ENCODE measurements at places on chromosomes 7 and 10.

GRCh38 chr10:85673270-85673669 lies 693.3 kb downstream of the GRID1 start:
- DNase-seq, result no peak

DNA sequence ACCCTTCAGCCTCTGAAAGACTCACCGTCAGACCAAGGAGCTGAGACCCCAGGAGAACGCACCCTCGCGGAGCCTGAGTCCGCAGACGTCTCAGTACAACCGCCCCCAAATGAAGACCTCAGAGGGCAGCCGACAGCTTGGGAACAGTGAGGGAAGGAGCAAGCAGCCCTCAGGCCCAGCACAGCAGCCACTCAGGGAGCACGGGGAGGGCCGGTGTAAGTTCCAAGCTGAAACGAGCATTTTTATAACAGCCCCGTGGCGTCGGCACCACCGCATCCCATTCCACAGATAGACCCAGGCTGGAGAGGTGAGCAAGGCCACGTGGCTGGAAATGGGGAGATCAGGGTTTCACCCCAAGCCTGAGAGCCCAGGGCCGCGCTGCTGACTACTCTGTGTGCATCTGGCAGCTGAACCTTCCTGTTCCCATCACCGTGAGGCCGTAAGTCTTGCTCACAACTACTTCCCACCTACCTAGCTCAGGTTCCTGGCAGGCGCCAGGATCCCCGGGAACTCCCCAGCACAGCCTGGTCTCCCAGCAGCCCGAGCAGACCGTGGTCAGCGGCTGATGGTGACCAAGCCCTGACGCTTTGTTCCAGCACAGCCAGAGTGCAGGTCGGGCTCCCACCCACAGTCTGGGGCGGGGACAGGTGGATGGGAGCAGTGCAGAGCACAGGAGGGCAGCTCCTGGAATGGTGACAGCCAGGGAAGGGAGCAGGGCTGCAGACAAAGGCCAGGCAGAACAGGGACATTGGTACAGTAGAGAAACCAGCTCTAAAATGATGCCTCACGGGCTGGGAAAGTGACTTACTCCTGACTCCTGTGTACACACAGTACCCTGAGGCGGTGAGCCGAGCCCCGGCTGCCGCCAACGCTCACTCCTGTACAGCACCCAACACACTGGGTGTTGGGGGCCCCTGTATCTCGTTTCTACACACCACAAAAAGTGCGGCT lies 6.1 kb upstream of the NOM1 start:
- DNase-seq, result no peak

GRCh38 chr10:61341008-61341407 lies 112.2 kb downstream of the TMEM26 start:
- DNase-seq, result no peak

DNA sequence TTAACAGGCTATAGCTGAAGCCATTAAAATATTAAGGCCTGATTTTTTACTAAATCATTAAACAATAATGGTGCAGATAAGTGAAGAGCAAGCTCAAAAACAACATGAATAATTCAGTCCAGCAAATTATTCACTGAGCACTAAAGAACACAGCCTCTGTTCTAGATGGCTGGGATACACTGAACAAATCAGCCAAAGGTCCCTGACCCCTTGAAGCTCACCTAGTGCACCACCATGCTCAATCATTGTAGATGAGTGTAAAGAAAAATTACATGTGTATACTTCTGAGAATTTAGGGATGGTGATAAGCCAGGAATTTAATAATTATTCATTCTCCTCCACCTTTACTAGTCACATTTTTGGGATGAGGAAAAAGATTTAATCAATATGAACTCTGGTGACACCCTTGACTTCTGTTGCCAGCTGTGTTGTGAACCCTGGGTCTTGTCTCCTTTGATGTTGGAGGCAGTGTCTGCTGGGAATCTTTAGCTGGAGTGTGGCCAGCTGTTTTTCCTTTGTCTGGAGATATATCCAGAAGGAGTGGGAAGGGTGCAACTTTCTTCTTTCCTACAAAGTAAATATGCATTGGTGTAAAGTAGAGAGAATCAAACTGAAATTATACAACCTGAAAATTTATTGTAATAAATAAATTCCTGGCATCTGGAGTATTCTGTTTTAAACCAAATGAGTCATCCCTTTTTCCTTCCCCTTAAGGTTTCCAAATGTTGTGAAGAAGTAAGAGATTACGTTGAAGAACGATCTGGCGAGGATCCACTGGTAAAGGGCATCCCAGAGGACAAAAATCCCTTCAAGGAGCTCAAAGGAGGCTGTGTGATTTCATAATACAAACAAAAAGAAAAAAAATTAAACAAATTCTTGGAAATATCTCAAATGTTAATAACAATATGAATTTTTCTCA lies 4.0 kb downstream of the GNGT1 start:
- DNase-seq, result no peak

GRCh38 chr10:101011517-101012423 lies 12.2 kb downstream of the LZTS2 start:
- no peak for DNase-seq

DNA sequence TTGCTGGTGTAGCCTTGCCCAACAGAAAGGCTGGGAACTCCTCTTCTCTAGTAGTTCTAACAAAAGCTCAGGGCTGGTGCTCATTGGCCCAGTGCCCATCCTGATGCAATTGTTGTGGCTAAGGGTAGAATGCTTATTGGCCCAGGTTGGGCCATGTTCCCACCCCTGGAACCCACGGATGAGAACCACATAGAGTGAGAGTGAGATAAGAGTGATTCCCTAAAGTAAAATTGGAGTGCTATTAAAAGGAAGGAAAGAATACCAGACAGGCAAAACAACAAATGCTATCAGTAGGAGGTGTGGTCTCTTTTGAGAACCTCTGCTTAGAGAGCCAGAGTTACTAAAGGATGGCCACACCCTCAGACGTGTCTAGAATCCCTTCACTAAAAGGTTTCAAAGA lies 49.2 kb downstream of the LGI1 start:
- no peak for DNase-seq

GRCh38 chr7:8147760-8148463 lies 114.1 kb downstream of the ICA1 start:
- DNase-seq, result no peak

DNA sequence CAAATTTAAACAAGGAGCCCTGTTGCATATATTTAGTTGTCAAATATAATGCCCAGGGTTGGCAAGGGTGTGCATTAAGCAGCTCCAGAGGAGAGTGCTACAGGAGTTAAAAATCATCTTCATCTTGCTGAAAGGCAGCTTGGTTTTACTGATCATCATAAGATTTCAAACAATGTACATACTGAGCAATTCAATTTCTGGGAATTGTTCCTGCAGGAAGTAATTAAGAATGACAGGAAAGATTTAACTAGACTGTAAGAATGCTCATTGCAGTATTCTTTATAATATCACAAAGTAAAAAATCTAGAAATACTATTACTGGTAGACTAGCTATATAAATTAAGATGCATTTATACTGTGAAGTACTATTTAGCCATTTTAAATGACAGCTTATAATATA lies 153.6 kb downstream of the DYNC1I1 start:
- DNase-seq, result no peak

DNA sequence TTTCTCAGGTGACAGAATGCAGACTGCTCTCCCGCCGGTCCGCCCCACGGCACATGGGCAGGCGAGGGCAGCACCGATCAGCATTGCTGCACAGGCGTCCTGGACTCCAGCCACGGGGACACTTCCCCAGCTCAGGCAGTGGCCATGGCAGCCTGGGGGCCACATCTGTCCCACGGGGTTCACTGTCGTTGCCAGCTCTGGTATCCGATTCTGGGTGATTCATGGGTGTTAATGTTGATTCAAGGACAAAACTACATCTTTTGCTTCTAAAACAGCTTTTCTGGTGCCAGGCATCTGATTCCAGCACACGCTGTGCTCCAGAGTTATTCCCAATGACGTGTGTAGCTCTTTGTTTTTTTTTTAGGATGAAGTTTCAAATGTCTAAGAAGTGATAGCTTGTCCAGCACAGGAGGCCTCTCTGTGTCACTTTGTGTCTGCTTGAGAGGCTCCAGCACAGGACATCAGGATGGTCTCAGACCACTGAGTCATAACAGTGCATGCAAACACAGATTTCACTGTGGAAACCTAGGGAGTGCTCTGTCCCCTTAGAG lies 218.0 kb downstream of the WDR37 start:
- DNase-seq, result no peak

- DNase-seq, result no peak
Measured at GRCh38 chr10:28938745-28939144, 261.4 kb downstream of the BAMBI start.

- DNase-seq, result no peak
Measured at GRCh38 chr10:127044186-127044585, 139.0 kb downstream of the DOCK1 start.

DNA sequence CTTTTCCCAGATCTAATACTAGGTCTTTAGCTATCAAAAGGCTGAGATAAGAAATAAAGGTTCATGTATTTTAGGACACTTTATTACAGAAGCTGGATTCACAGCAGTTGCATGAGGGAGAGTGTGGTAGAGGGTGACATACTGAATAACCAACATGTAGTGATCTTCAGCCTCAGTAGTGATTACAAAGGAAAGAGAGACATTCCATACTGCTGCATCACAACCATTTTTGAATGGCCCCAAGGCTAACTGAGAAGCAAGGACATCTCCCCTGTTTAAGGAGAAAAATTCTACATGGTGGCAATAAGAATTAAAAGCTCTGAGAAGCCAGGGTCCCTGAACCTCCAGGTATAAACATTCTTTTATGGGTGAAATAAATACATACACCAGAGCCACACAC lies 35.3 kb downstream of the COG5 start:
- DNase-seq, result no peak

GRCh38 chr10:110522365-110522988 lies 24.8 kb downstream of the DUSP5 start:
- DNase-seq, result no peak

- no peak for DNase-seq
Measured at GRCh38 chr7:114784746-114785145, 137.1 kb upstream of the MDFIC start.

DNA sequence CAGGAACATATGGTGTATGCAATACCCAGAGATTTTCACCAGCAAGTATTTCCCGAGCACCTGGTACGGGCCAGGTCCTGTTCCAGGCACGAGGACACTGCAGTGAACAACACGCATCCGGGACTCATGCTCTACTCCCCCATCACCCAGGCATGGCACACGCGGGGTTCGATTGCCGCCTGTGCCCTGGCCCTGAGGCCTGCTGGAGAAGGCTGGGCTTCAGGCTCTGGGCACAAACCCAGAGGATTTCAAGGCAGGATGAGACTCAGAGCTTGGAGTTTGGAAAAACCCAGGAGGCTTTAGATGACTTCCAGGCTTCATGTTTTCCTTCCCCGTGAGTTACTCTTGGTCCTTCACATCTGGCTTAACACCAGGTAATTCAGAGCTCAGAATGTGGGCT lies 143.5 kb downstream of the NEURL1 start:
- no peak for DNase-seq

DNA sequence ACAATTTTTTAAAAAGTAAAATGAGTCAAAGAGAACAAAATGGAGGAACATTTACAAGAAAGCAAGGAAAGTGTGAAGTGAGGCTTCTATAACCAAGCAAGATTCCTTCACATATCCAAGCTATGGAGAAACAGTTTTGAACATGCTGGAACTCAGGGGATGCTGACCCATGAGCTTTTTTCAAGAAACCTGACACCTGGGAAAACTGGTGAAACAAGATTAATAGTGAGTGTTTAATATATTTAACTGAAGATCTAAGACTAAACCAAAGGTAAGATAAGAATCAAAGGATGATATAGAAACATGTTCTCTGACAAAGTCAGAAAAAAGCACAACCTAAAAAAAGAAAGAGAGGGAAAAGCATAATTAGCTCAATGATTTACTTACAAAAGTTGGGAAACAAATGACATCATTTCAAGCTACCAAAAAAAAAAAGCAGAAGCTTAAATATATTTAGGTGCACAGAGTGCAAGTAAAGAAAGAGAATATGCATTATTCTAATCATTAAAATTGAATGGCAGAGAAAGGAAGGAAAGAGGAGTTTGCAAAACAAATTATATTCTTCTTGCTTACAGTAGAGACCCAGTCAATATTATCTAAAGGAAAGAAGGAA lies 24.9 kb downstream of the C7orf25 start:
- DNase-seq, result no peak

- DNase-seq, result peak; percentile 46
Measured at GRCh38 chr7:2403718-2404648, 572 bp downstream of the CHST12 start.

GRCh38 chr7:3393862-3394261 lies 92.8 kb downstream of the SDK1 start:
- DNase-seq, result no peak

- DNase-seq, result no peak
Measured at GRCh38 chr7:158030566-158030965, 557.1 kb downstream of the PTPRN2 start.

DNA sequence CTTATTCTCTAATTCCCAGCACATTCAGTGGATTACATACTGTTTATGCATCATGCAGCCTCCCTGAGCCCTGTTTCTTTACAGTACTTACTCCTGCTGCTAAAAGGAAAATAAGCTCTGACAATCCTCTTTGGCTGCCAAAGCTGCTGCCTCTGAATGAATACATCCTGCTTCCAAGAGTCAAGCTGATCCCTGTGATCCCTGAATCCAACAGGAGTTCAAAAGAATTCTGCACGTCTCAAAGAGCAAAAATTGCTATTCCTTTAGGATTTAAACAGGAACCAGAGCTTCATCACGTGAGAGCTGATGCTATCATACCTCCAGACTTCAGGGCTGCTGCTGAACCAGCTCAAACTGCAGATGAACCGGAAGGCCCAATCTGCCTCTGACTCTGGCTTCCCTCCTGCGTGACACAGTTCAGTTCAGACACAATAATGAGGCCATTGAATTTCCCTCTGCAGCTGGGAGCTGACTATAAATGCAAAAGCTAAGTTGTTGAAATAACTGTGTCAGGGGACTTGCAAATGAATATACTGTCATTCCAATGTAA lies 851.0 kb upstream of the PHF14 start:
- peak; percentile 36 for DNase-seq

DNA sequence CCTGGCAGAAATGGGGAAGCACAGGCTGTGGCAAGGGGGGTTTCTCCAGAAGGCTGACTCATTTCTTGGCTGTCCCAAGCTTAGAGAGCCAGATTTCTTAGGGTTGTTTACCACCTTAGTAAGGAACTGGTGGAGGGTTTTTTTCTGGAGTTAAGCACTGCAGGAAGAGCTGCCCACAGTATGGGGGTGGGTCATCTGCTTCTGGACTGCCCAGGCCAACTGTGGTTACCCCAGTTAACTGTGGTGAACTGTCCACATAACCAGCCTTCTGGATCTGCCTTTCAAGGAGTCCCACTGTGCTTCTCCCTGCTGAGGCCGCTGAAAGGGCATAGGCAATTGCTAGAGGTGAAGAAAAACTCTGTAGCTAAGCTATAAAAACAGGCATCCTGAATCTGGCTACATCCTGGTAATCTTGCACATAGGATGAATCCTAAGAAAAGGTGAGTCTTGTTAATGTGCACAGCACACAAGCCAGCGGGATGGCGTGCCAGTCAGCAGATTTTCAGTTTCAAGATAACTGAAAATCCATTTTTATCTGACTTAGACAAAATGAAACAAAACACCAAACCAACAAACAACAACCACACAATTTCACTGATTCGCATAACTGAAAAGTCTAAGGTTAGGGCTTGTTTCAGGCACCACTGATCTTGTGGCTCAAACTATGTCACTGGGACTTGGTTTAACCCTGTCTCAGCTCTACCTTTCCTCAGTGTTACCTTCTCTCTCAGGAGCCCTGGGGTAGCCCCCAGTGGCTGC lies 21.6 kb upstream of the TSPAN33 start:
- DNase-seq, result peak; percentile 93
